ENCODE measurements at places on chromosomes 3 and 15.

GRCh38 chr3:1348547-1348946 lies 255.7 kb downstream of the CNTN6 start:
- DNase-seq, result no peak

GRCh38 chr15:69804786-69805185 lies 292.9 kb downstream of the TLE3 start:
- DNase-seq, result no peak

DNA sequence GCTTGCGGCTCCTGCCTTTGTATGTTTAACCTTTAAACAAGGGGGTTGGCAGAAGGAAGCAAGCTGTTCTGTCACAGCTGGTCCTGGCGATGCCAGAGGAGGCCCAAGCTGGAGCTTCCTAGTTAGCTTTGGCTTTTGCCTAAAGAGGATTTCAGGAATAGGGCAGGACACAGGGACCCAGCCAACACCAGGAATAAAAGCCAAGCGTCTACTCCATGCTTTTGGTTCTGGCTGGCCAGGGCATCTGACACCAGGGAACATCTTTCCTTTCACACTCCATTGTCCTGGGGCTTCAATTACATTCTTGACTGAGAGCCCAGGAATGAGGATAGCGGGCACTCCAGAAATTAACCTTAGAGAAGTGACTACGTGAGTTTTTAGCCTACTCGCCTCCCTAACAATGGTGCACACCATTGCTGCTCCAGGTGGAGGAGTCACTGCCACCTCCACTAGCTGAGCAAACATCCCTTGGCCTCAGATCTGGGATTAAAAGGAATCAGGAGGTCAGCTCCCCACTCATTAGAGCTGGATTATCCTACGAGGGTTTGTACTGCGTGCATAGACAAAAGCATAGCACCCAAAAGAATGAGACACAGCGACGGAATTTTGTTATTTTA lies 38.2 kb downstream of the TPM1 start:
- DNase-seq, result no peak

DNA sequence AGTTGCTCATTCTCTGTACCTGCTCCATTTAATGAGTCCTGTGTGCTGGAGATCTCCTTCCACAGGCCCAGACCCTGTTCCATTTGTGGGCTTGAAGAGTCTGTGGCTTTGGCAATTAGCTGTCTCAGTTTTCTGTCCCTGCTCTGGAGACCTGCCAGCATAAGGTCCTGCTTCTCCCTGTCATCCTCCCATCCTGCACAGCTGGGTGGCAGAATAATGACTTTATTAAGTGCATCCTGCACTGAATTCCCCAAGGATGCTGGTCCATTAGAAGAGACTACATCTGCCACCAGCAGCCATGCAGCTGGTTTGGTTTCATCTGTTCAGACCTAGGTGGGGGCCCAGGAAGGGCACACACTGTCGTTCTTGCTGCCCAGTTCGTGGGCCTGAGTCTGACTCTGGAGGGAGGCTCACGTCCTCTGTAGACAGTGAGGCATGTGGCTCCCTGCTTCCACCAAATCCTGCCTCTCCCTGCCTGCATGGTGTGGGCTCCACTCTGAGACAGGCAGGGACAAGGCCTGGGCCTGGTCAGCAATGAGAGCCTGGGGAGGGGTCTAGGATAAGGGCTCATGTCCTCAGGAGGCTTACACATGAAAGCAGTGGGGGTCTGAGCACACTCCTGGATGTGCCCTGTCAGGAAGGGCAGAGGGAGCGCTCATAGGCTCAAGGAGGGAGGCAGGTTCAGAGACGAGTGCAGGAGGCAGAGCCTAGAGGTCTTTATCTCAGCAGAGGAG lies 78.4 kb upstream of the PRR23E start:
- DNase-seq, result no peak

GRCh38 chr3:46349484-46350261 lies 4.2 kb upstream of the CCR2 start:
- DNase-seq, result no peak

DNA sequence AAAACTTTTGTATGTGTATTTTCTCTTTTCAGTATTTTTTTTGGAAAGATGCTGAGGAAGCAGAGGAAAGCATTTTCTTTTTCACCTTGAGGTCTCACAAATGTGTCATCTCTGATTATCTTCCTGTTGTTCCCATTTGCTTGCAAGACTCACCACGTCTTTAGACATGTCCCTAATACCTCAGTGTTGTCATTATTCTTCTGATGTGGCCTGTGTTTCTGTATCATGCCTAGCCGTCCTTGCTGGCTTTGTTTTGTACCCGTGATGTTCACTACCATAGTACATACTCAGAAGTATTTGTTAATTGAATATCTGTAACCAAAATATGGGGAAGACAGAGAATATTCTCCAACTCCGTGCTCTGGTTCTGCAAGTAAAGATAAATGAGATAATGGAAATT lies 5.0 kb upstream of the P2RY14 start:
- DNase-seq, result no peak

DNA sequence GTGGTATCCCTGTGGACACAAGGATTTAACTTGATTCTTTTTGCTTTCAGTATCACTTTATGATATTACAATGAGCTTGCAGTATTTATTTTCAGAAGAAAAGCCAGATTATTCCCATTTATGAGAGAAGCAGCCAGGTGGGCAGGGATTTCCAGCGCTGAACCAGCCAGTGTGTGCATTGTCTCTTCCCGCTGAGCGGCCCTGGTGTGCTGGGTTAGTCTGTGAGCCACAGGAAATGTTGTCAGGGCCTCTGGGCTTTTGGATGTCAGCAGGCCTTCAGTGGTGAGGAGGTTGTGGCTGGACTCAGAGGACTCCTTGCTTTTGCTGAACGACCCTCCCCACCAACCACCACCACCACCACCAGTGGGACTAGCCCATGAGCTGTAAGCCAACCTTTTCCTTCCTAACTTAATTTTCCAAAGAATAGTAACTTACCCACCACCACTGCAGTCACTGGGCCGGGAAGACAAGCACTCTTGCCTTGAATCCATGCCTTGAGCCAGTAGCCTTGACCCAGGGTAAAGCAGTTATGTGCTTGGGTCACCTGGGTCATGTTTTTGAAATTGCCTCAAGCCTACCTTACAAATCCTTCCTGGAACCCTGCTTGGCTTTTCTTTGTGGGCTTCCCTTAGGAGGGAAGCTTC lies 33.1 kb downstream of the FLNB start:
- no peak for DNase-seq

- DNase-seq, result no peak
These were observed 17.4 kb upstream of the ASB14 start for GRCh38 chr3:57309769-57310360.

DNA sequence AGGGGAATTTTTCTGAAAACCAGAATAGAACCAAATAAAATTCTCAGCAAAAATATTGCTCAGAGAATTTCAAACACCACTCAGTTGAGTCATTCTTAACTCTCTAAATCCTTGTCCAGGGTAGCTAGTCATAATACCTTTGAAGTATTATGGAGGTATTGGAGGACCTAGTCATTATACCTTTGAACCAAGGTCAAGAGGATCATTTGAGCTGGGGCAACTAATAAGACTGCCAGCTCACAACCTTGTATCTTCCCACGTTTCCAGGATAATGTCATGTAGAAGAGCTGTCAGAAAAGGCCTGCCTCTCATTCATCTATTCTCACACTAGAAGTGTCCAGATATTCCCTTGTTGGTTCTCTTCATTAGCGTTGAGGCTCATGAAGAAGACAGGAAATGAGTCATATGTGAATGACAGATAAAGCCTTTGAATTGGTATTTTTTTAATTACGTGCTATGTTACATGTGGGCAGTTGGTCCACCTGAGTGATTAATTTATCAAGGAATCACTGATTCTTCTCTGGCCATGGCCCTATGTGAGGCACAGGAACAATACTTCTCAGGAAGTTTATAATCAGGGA lies 48.3 kb downstream of the TOPAZ1 start:
- DNase-seq, result no peak

DNA sequence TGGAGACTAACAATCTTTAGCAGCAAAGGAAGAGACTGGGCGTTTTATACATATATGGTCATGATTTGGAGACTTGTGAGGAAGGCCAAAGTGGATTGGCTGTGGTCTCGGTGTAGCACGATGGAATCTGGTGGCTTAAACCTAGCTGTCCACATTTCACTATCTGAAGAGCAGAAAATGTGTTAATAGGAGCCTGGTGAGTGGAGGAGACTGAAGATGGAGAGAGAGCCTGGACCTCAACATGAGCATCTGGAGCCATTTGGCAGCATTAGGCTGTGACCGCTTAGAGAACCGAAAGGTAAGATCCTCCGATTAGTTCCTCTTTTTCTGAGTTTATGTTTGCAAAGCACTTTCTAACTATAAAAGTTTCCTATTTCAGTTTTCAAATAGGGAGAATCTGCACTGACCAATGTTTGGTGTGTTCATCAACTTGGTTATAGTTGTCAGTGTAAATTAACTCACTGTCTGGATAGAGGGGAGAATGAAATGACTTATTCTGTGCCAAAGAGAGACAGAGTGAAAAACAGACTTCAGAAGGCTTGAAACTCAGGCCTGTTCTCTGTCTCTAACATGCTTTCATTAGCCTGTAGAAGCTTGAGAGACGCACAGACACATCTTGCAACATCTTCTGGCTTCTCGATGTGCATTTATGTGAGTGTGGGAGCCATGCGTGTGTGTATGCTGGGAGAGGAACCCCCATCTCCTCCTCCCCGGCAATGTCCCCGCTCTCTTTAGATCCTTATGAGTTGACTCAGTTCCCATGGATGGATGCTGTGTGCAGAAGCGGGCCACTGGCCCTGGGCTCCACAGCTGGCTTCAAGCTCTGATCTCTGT lies 244.7 kb upstream of the TBL1XR1 start:
- DNase-seq, result no peak

GRCh38 chr3:123180791-123181190 lies 21.0 kb upstream of the SEC22A start:
- DNase-seq, result no peak

DNA sequence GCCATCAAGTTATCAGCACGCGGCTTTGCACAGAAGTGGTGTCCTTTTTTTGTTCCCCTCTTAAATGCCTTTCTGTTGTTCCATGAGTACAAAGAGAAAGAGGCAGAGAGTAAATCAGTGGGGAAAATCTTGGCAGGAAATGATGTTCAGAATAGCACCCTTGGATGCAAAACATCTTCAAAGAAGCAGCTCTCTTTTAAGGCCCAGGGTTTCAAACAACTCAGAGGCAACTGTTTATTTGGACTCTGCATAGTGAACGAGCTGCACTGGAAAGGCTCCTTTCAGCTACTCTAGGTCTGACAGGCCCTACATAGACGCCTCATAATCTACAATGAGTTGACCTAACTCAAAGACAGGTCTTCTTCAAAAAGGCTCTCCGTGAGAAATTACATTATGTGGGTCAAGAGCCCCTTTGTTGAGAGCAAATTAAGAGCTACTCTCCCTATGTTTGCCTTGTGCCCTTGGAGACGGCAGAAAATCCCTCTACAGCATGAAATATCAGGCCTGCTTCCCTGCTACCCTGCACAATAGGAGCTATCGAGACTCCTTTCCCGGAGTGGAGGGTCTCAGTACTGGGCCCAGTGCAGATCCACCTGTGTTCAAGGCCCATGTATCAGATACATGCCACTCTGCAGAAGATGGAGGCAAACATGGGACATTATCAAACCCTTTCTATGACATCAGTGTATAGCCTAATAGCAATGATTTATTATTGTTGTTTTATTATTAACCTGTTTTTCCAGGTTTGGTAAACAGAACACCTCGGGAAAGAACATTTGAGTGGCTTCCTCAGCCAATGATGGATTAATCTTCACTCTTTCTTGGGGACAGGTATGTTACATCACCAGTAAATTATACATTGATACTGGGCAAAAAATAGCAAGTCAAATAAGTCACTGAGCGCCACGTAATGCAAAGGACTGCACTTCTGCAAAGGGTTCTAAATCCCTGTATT lies 53.1 kb downstream of the HEG1 start:
- DNase-seq, result no peak

- no peak for DNase-seq
These were observed 36.5 kb upstream of the DUSP7 start for GRCh38 chr3:52092891-52093290.

DNA sequence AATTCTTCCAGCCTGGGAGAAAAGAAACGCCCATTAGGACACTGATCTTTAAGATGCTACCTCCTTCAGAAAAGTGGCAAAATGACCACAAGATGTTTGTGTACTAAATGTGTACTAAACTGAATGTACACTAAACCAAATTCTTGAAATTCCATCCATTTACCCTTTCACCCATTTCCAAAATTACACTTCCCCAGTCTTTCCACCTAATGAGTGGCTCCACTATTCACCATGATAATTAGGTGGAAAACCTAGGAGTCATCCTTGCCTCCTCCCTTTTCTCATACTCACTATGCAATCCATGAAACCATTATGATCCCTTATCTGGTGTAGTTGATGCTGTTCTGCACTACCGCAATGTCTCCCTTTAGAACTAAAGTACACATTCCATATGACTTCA lies 452.1 kb upstream of the THBS1 start:
- DNase-seq, result no peak

- DNase-seq, result no peak
These were observed 722 bp upstream of the POGLUT1 start for GRCh38 chr3:119468041-119468440.

DNA sequence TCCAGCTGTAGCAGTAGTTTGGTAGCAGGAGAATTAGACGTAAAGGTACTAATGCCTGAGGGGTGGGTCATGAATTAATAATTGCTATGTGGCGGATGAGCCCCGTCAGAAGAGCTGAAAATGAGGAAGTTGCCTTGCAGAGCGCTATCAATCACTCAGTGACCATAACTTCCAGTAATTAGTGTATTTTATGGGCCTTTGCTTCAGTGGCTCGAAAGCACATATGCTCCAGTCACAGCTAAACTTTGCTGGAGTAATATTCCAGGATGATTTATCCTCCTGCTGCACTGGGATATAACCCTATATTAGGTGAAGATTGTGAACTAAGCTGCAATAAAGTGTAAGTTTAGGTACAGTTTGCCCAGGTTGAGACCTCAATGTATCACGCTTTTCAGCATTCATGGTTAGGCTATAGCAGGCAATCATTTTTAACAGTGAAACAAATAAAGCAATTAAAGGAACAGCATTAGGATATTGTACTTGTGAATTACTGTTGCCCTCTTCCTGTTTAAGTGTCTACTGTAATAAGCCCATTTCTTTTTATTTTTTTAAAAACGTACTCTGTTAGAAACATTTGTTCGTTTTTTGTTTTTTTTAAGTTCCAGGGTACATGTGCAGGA lies 104.6 kb upstream of the SKOR1 start:
- DNase-seq, result no peak

GRCh38 chr3:148833223-148833622 lies 5.6 kb downstream of the CPB1 start:
- no peak for DNase-seq

DNA sequence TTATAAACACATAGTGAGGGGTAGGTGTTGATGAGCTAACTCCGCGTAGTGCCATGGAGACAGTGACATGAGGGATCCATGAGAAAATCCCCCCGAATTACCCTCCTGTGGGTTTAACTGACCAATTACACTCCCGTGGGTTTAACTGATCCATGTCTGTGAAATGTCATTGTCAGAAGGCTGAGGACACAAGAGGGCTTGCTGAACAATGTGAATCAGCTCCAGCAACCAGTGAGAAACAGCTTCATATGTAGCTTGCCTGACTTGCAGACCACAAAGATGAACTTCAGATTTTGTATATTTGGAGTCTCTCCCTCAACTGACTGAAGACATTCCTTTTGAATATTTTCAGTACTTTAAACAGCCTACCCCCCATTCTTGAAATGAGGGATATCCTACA lies 144.9 kb downstream of the FBN1 start:
- DNase-seq, result no peak
